ENCODE measurements at places on chromosomes 5 and 9.

DNA sequence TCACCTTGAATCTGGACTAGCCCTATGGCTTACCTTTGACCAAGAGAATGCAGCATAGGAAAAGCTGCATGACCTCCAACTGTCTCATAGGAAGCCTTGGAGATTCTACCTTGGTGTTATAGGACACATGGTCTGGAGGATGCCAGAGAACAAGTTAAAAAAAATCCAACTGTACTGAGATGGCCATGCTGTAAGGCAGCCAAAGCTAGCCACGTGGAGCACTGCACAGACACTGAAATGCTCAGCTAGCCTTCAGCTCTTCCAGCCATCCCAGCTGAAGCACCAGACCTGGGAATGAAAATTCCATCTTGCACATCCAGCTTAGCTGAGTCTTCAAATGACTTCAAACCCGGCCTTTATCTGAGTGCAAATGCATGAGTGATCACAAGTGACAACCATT, 6.0 kb upstream of the GRAMD2B start:
- no peak for DNase-seq

GRCh38 chr5:161096581-161096980, 244.6 kb upstream of the ATP10B start:
- no peak for DNase-seq

DNA sequence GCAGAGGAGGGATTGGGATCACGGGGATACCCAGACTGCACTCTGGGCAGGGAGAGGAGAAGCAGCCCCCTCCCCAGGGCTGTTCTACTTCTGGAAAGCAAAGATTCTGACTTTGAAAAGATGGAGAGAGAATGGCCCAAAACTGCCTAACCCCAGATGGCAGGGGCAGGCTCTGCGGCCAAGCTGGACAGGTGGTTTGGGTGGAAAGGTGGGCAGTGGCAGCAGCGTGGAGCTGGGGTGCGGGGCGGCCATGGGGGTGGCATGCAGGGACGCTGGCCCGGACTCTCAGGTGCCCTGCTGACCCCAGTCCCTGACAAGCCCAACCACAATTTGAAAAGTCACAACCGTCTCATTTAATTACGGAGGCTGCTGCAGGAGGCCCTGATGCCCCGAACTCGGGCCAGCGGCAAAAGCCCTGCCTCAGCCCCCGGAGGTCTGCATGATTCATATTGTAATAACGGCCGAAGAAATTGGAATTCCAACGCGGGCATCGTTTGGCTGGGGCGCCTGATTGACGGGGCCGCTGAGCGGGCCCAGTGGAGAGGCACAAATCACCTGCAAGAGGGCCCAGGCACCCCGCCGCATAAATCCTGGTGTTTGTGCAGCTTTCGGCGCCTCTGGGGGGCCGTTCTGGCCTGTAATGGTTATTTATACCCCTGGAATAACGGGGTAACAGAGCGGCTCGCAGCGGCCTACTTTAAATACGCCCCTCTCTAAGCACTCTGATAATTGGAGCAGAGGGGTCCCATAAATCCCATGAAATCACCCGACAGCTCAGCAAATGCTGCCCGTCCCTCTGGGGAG, 41.8 kb upstream of the FCN2 start:
- no peak for DNase-seq

- DNase-seq = no peak
These were observed 77.0 kb downstream of the RXRA start for GRCh38 chr9:134403292-134403681.

DNA sequence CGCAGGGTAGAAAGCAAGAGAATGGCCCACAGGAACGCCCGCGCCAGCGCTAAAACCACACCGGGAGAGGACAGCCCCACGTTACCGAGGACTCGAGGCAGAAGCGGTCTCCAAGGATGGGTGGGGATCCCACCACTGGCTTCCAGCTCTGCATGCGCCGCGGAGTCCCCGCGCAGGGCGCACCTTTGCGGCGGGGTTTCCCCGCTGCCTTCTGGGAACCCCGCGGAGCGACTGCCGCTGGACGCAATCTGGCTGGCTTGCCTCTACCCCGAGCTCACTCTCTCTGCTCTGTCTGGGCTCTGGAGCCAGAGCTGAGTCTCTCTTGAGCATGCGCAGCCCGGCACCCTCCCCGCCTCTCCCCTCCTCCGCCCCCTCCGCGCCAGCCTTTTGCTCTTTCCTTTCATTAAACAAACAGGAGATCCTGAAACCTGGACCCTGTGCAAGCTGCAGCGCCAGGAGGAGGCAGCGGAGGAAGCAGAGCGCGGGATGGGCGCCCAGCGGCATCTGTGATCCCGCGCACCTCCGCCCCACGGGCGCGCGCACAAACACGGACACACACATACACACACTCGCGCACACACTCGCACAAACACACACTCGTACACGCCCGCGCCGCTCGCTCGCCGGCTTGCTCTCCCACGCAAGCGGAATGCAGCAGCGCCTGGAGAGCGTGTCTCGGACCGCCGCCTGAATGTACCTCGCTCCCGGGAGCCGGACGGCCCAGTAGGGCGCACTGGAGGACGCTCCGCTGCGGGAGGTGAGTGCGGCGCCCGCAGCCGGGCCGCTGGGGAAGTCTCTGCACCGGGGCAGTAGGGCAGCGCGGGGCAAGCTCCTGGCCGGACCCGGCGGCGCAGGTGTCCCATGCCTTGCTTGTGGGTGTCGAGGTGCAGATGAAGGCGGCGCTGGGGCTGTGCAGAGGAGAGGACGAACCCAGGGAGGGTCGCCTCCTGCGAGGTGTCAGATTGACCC, at the start of gene PLPPR1:
Gene PLPPR1, plus strand, starts transcription at position 382 of the 969 bp plus-strand sequence.
- no peak for DNase-seq

GRCh38 chr5:116553366-116553765, 21.3 kb downstream of the SEMA6A start:
- DNase-seq = no peak

GRCh38 chr5:154368041-154368800, 77.6 kb upstream of the SAP30L start:
- no peak for DNase-seq

DNA sequence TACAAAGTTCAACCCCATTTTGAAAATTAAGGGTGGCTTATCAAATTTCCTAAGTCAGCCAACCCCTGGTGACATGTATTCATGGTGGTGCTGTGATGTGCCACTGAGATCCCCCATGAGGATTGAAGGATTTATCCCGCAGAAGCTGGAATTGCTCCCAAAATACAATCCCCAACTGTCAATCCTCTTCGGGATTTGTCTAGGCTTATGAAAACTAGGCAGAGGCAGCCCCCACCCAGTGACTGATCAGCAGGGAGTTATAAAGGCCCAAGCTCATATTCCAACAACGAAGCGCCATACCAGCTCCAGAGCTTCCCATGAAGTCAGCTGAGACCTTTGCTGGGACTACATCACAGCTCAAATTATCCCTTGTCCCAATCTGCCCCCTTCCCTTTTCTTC, 316.0 kb downstream of the ENC1 start:
- no peak for DNase-seq

DNA sequence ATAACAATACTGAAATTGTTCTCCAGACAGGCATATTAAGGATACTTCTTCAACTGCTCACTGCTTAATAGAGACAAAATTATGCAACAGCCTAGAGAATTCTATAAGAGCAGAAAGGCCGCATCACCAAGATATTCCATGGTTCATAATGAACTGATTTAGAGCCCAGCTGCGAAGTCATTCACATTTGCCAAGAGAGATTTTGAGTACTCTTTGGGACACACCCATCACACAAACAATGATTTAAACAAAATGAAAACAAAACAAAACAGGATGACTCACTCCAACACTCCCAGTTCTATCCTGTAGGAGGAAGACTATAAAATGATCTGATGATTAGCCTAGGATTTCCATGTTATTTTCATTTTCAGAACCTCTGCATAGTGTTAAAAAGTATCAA, 145.7 kb upstream of the GNA14 start:
- DNase-seq = no peak

- DNase-seq = no peak
These were observed 1.6 kb upstream of the TNIP1 start for GRCh38 chr5:151082282-151082902.

- no peak for DNase-seq
These were observed 78.6 kb upstream of the NEURL1B start for GRCh38 chr5:172562443-172562842.

DNA sequence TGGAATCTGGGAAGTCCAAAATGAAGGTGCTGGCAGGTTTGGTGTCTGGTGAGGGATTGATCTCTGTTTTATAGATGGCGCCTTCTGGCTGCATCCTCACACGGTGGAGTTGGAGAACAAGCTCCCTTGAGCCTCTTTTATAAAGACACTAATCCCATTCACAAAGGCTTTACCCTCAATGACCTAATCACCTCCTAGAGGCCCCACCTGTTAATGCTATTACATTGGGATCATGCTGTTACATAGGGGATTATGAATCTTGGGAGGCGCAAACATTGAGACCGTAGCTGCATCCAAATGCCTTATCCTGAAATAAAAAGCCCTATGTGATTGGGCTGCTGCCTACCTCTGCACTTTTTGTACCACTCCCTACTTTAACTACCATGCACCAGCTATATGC, 197.1 kb upstream of the HMHB1 start:
- no peak for DNase-seq

DNA sequence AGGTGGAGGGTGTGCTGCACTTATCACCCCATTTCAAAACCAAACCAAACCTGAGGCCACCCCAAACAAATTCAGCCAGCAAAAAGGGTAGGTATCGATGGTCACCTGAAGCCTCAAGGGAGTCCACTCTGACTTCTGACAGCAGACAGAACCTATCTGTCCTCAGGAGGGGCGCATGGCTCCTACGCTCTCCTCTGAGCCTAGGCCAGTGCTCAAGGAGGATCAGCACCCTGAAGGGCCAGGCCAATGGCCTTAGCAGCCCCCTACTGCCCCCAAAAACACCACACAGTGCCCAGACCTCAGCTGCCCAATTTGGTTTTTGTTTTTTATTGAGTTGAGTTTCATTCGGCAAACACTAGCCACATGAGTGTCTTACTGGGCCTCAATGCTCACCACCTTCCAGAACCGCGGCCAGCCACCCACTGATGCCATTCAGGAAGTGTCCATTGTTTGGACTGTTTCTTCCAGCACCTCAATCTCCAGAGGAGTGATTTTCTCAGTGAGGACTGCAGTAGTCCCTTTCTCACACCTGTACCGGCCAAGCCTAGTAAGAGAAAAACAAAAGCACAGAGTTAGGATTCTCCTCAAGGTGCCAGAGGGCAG, 62.0 kb downstream of the PSMB7 start:
- DNase-seq = no peak

GRCh38 chr5:158559643-158560042, 540.1 kb downstream of the EBF1 start:
- no peak for DNase-seq

- no peak for DNase-seq
These were observed 317.0 kb upstream of the ADCY2 start for GRCh38 chr5:7078901-7079300.

DNA sequence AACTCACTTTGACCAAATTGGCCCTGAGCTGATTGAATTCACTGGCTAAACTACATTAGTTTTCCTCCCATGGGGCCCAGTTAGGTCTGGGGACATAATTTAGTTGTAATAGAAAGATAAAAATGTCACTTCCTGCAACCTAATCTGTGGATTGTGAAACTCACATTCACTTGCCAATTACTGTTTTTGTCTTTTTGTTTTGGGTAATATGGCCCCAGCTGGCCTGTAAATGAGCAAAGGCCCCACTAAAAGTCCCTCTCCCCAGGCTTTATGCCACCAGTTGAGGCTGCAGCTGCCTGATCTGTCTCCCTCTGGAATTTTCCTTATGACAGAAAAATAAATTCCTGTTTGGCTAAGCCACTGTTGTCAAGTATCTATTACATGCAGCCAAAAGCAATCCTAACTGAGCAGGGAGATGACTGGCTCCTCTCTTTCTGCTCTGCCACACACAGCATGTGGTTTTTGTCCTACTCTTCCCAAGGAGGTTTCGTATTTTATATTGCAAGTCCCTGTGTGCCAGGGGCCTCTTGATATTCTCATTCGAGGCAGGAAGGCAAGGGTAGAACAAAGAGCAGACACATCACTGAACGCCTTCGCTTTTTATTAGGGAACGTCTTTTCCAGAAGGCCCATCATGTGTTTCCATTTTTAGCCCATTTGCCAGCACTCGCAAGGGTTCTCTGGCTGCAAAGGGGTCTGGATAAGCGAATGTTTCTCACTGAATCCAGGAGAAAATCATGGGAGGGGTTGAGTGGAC, 24.1 kb upstream of the SLC25A48 start:
- no peak for DNase-seq

GRCh38 chr9:35285731-35286130, 123.9 kb downstream of the UNC13B start:
- DNase-seq = no peak

DNA sequence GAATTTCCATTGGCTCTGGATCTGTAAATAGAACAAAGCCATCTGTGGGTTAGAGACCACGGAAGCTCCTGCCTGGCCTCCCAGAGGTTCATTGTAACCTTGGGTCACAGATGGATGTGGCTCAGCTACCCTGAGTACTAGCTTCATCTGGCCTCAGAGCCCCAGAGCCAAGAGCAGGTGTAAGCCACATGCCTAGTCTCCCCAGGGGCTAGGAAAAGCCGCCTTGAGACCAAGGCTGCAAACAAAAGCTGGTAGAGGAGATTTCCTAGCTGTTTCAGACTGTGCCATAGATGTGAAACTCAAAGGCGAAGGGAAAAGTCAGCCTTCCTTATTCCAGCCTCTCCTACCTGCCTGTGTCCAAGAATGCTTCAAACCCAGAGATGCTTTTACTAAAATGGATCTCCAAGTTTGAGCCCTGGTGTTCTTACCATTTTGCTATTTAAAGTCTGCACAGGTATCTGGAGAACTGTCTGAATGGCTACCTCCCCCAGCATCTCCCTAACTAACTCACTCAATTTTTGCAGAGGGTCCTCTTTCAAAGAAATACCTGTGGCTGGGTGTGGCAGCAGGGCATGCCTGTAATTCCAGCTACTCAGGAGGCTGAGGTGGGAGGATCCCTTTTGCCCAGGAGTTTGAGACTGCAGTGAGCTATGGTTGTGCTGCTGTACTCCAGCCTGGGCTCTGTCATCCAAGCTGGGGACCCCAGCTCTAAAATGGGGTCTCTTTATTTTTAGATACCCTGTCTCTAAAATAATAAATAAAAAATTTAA, 42.3 kb upstream of the MAP1B start:
- DNase-seq = no peak

GRCh38 chr5:53481159-53481886, 894 bp downstream of the FST start:
- DNase-seq = no peak

- no peak for DNase-seq
These were observed 166.6 kb upstream of the S1PR3 start for GRCh38 chr9:88824711-88825110.

- DNase-seq = no peak
These were observed 53.7 kb upstream of the EXOC3 start for GRCh38 chr5:389197-389821.

- DNase-seq = no peak
These were observed 174.0 kb downstream of the PALM2AKAP2 start for GRCh38 chr9:109953813-109954497.

- no peak for DNase-seq
These were observed 1.5 kb upstream of the IL17B start for GRCh38 chr5:149380466-149381121.

Measured in effector CD8-positive, alpha-beta T cell (primary cell).